ENCODE measurements at places on chromosomes 12 and 14.

- DNase-seq, result no peak
Measured at GRCh38 chr14:105890474-105891220, 364.3 kb downstream of the TMEM121 start.

- DNase-seq, result no peak
Measured at GRCh38 chr12:111600205-111600642, 1.1 kb upstream of the ATXN2 start.

- no peak for DNase-seq
Measured at GRCh38 chr14:41739203-41739602, 132.5 kb downstream of the LRFN5 start.

DNA sequence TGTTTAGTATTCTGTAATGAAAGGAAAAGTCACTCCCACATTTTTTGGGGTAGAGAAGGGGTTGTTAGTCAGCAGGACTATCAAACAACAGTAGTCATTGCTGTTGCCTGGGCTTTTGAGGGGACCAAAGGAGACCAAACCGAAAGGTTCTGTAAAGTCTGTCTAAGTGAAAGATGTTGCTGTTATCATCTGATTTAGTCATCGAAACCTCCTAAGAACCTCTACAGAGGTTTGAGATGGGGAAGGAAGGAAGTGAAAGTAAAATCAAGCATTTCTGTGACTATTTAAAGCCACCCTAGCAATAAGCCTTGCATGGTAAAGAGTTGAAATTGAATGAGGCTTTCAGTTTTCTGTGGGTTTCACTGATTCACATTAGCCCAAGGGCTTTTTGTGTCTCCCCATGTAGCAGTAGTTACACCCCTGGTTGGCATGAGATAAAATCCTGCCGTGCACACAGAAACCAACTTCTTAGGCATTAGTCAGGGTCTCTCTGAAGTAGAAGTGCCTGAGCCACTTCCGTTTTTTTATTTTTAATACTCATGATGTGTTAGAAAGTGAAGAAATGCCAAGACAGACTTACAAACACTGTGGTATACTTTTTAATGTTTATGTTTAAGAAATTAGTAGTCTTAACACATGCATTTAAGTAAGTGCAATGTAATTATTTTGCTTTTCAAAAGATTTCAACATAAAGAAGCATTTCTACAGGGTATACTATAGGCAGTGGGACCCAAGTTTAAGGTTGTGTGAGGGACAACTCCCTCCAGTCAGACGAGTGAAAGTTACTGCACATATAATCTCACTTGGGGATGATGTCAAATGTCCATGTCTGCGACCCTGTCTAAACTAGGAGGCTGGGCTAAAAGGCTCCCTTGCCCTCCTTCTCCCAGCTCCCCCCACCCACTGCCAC, 50.4 kb downstream of the DYRK2 start:
- DNase-seq, result no peak

- DNase-seq, result no peak
Measured at GRCh38 chr14:64474698-64475097, 9.4 kb downstream of the AKAP5 start.

- no peak for DNase-seq
Measured at GRCh38 chr12:125187780-125188741, 122.8 kb downstream of the AACS start.

- no peak for DNase-seq
Measured at GRCh38 chr14:22303589-22304195, 285.3 kb downstream of the DAD1 start.

- no peak for DNase-seq
Measured at GRCh38 chr12:40911676-40912075, 219.4 kb downstream of the CNTN1 start.

GRCh38 chr14:62381311-62382070, 619.3 kb downstream of the SNAPC1 start:
- no peak for DNase-seq

DNA sequence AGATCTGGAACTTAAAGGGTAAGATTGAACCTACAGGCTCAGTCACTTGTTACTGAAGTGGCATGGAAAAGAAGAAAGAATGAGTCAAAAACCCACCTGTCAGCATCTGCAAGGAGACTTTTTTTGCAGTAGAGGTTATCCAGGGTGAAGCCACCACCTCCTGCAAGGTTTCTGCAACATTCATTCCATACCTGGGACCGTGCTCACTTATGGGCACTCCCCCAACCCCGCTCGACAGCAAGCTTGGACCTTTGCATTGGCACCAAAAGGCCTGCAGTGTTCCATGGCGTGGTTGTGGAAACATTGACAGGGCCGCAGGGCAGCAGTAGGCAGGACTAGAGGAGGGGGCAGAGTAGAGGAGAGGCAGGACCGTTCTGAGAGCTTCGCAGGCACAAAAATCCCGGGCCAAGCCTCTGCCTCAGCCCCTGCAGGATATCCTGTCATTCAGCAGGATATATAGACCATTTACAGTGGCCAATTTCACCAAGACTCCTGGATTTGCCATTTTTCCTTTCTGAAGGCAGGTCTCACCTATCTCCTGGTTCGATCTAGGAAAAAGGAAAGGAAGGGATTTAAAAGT, at the start of gene STAB2:
STAB2 (plus strand) TSS at position 483 of the 580 bp plus-strand sequence. CDS start 204 bp downstream, outside the sequence.
- DNase-seq, result peak; percentile 31

DNA sequence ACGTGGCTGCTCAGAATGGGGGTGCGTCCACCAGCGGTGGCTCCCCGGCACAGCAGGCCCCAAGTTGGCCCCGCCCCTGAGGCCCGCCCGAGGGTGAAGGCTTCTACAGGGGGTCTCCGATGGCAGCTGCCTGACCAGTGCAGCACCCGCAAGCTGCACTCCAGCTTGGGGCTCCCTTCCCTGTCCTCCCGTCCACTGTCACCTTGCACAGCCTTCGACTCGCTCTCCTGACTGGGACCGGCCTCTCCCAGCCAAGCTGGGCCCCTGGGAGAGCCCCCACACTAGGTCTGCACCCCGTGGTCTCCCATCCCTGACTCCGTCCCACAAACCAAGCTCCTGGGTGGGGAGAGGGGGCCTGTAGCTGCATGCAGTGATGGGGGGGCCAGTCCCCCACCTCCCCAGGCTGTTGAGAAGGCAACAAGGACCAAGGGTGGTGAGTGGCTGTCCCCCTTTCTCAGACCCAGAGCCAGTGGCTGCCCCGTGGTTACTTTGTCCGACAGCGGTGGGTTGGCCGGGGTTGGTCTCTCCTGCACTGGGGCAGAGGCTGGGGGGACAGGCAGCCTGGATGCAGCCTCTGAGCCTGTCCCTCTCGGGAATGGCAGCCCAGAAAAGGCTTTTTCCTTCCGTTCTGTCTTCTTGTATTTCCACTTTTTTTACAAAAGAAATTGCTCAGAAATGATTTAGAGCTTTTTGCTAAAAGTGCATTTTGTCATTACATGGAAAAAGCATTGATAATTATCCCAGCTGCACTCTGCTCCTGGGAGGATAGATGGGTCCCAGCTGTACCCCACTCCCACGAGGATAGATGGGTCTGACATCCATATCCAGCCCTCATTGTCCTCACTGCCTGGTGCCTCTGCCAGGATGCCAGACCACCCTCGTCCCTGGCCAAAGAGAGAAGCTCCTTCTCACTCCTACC, 217.0 kb downstream of the KIF26A start:
- no peak for DNase-seq
